Esophagus squamous epithelium (tissue), 5 donors: ENCODE measurements at places on chromosomes 3 and 15. TPM values are rescaled to one million over a fixed set of nuclear protein-coding genes. Genes with fewer than 3 reads are reported as not detected.

DNA sequence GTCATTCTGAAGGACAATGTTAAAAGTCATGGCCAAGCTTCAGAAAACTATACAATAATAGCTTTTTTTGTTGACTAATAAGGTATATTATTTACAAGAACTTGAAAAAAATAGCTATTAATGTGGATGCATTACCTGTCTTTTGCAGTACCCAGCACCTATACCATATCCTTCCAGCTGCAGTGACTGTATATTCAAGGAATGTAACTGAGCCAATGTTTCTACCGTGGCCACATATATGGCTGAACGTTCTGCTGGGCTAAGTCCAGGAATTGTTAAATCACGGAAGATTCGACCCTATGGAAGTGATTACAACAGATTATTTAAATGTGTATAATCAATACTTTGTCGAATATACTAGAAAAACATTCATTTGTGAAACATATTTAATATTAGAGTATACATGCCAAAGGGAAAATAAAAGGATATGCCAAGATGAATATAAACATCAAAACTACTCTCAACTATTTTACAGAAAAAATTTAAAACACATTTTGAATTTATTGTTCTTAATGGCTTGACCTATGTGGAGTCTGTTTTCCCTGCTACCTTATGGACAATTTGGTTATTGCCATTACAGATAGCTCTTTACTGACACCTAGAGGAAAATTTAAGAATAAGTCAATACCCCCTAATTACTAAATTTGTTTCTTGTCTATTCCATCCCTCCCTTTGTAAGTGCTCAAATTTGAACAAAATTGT lies 17.6 kb downstream of the ACAD11 start:
- no peak overlapping the region for H3K4me3 ChIP-seq
- peaks cover 8% of the 10 kb centered on the region for H3K4me1 ChIP-seq
- no peak overlapping the region for H3K27ac ChIP-seq
- no peak for DNase-seq

The CYP8B1 gene
- not detected for total RNA-seq

- H3K4me1 ChIP-seq, result peaks cover 34% of the 10 kb centered on the region
- no peaks in the 10 kb centered on the region for H3K36me3 ChIP-seq
- no peaks in the 10 kb centered on the region for H3K27me3 ChIP-seq
- DNase-seq, result no peak
- peak overlapping the region; percentile 82 for H3K27ac ChIP-seq
Observed at GRCh38 chr3:129195731-129196256, 12.1 kb upstream of the CNBP start.

- H3K27me3 ChIP-seq, result no peaks in the 10 kb centered on the region
- no peaks in the 10 kb centered on the region for H3K36me3 ChIP-seq
- H3K4me1 ChIP-seq, result no peaks in the 10 kb centered on the region
- no peak overlapping the region for H3K27ac ChIP-seq
- no peak overlapping the region for H3K4me3 ChIP-seq
- no peak for DNase-seq
Observed at GRCh38 chr15:42800731-42801474, 64.0 kb upstream of the CDAN1 start.

DNA sequence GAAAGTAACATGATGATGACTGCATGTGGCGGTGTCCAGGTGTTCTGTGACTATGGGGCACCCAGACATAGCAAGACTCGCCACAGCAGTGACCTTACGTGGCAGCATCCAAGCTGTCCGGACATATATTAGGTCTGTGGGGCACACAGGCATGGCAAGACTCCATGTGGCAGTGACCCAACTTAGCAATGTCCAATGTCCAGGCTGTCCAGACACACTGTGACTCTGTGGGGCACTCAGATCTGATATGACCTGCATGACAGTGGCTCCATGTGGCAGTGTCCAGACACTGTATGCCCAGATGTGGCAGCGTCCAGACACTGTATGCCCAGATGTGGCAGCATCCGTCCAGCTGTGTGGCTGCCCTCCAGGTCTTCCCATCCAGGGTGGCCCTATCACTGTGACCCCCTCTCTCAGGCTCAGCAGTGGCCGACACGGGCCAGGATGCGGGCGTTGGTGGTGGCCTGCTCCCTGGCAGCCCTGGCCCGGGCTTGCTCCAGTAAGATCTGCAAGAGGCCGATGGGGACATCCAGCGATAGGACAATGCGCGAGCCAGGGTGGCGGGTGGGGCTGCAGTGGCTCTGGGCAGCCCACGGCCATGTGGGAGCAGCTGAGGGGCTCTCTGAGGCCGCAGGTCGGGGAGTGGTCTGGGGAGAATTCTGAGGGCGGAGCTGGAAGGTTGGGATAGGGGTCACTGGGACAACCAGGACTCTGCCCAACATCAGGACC lies 1.1 kb downstream of the UCN2 start:
- H3K4me1 ChIP-seq, result peaks cover 16% of the 10 kb centered on the region
- H3K27me3 ChIP-seq, result no peaks in the 10 kb centered on the region
- H3K4me3 ChIP-seq, result no peak overlapping the region
- peaks cover 26% of the 10 kb centered on the region for H3K36me3 ChIP-seq

DNA sequence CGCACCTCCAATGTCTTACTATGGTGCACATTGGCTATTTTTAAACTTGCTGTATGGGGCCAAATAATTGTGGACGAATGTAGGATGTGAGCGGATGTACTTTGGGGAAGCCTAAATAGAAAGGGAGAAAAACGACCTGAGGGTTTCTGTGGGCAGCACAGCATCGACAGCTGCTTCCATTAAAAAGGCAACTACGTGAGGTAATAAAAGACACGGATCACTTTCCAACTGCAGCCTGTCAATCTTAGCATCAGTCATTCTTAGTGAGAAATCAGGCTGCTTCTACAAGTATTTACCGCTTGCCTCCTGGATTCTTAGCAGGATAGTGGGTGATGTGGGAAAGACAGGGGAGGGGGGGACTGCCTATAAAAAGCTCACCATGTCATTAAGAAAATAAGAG lies 186.7 kb upstream of the SLC2A2 start:
- H3K36me3 ChIP-seq, result no peaks in the 10 kb centered on the region
- no peak for DNase-seq
